Activated CD4-positive, alpha-beta T cell treated with anti-CD3 and anti-CD28 coated beads, Interleukin-2, amount 50 U/mL, for 4 hours (primary cell): ENCODE measurements at places on chromosomes 6 and 20.

DNA sequence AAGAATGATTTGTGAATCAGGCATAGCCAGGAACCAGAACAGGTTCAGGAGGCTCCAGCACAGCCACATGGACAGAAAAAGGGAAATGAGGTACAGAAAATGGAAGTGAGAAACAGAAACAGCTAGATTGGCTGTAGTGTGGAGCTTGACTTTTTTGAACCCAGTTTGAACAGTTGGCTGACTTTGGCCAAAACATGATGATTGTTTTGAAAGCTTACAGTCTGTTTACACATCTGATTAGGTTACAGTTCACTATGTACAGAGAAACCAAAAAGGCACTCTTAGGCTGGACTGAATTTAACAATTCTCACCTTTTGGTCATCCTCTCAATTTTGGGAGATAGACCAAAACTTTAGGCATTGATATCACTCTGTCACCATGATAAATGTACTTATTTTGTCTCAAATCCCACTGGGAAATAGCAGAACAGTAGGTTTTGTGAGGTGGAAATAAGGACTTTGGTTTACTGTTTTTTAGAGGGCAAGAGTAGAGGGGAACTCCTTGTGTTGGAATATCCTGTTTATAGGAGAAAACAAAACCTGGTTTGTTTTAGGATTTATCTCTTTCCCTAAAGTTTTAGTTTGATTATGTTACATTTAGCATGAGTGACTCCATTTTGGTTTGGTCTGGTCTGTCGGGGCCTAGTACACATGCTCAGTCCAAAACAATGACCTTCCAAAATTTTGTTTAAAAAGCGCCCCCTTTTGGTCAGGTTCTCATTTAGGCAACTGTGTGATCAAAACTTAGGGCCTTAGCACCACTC is 123.1 kb downstream of the OLIG3 start:
- no peak for DNase-seq

DNA sequence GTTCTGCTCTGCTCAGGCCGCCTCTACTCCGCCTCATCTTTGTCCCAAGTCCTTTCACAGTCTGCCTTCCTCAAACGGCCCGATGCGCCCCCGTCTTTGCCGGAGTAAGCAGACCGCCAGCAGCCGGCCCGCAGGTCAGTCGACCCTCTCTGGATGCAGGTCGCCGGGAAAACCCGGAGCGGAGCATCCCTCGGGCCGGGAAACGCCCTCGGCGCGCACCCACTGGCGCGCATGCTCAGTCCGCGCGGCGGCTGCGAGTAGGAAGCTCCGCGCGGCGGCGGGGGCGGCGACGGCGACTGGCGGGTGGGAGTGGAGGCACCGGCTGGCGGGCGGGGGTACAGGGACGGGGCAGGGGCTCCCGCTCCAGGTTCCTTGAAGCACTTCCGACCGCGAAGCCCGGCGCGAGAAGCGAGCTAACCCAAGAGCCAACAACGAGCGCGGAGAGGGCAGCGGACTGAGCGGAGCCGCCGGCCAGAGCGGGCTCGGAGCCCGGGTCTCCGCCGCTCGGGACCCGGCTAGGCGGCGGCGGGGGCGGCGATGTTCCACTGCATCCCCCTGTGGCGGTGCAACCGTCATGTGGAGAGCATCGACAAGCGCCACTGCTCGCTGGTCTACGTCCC is at the start of gene LRRC1:
Gene LRRC1 (plus strand): TSS at position 286 of the 620 bp plus-strand sequence. CDS start 252 bp downstream, at position 538.
- DNase-seq: peak; percentile 77

GRCh38 chr6:156102129-156102528 is 646.5 kb upstream of the NOX3 start:
- no peak for DNase-seq

- no peak for DNase-seq
These were observed 278.8 kb upstream of the JARID2 start for GRCh38 chr6:14966906-14967711.

- DNase-seq: no peak
These were observed 31.6 kb upstream of the MANEA start for GRCh38 chr6:95545686-95546085.

DNA sequence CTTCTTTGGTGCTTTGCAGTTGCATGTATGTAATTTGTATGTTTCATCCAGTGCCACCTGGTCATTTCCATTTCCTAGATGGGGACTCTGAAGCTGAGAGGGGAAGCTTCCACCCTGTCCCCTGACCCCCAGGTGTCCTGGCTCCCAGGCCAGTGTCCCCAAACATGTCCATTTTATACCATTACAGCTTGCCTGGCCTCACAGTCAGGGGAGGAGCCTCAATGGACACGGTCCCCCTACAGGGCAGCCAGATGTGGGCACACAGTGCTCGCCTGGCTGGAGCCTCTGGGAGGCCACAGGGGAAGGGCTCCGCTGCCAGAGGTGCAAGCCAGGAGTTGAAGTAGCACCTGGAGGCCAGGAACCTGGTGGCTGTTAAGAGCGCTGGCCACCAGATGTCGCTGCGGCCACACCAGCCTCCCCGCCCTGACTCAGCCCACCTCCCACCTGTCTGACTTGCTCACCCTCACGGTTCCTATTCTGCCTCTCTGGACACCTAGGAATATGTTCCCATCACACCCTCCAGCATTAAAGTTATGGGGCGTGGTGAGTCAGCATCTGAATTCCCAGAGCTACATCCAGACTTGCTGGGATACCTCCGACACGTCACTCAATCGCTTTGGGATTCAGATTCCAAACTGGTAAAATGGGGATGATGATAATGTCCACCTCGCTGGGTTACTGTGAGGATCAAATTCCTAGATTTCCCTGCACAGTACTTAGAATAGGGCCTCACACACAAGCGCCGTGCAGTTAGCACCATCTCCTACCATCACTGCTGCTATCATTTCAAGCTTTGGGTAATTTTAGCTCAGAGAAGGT is 107.4 kb downstream of the SULF2 start:
- DNase-seq: peak; percentile 44

DNA sequence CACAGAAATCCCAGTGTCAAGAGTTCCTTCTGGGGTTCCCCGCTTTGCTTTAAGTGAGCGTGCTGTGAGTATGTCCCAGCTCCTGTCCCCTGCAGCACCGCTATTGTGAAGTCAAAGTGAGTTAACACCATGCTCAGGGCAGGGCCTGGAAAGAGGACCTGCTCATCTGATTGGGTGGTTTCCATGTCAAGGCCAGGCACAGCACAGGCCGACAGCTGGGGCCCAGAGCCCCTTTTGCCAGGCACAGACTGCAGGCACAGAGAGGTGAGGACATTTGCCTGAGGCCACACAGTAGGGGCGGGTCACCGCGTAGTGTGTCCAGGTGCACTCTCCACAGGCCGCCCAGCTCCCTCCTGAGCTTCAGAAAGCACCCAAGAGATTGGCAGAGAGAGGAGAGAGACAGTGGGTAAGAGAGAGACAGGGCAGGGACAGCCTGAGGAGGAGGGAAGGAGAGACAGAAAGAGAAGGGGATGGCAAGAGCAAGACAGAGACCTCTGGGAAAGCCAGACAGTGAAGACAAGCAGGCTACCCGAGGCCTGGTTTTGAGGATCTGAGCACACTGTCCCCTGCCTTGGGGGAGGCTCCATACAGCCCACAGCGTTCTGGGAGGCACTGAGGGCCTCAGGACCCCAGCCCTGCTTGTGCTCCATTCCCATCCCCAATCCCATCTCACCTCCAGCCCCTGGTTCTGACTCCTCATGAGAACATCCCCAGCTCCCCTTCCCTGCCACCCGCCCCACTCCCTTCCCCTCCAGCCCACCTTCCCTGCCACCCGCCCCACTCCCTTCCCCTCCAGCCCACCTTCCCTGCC is 6.5 kb upstream of the BPIFB1 start:
- DNase-seq: no peak

DNA sequence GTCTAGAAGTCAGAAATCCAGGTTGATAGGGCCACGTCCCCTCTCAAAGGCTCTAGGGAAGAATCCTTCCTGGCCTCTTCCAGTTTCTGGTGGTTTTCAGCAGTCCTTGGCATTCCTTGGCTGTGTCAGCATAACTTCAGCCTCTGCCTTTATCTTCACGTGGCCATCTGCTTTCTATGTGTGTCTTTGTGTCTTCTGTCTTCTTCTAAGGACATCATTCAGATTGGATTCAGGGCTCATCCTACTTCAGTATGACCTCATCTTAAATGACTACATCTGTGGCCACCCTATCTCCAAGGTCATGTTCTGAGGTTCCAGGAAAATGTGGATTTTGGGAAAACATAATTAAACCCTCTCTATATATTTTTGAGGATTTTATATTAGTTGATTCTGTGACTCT is 23.0 kb downstream of the C6orf89 start:
- DNase-seq: no peak

DNA sequence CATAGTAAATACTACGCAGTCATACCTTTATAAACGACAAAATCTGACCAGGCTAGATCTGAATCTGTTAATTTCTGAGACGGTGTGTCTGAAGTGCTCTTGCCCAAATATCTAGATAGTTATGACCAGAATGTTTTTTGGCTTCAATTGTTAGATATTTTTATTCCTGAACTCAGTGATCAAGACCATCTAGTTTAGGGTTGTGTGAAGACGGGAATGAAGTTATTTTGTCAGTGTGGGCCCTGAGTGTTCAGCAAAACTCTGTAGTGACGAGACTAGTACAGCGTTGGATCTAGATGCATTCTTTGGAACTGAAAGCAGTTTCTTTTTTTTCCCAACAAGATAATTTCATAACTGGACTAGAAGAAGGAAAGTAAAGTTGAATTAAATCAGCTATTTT is 3.1 kb downstream of the STXBP5 start:
- no peak for DNase-seq

GRCh38 chr6:112298816-112299281 is 44.5 kb upstream of the LAMA4 start:
- no peak for DNase-seq

- no peak for DNase-seq
These were observed 28.3 kb upstream of the CARMIL1 start for GRCh38 chr6:25250878-25251277.

- DNase-seq: no peak
These were observed 381.5 kb downstream of the TFAP2A start for GRCh38 chr6:10033223-10033829.

DNA sequence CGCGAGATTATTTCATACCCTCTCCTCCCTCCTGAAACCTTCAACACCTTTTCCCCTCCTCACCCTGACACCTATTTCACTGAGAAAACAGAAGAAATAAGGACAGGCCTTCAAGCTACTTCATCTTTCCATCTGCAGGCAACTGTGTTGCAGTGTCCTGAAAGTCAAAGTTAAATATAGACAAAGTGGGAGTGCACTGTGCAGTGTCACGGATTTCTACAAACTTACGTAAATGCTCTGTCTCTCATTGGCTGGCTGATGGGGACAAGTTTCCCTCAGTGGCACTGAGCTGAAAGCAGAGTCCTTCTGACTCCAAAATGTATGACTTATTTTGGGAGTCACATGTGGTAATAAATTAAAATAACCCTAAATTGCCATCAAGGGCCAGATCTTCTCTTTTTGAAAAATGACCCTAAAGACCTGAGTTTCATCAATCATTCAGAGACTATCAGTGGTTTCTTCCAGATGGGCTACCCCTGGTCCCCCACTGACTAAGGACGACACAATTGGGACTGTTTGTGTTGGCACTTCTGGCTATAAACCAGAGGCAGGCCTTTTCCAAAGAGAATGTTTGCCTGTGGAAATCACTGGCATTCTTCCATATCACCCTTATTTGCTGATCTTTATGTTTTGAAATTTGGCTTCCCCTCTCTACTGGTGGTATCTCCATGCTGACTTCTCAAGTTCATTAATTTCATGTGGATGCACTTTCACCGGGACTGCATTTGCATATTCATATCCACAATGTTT is 21.6 kb downstream of the ALDH8A1 start:
- DNase-seq: no peak

DNA sequence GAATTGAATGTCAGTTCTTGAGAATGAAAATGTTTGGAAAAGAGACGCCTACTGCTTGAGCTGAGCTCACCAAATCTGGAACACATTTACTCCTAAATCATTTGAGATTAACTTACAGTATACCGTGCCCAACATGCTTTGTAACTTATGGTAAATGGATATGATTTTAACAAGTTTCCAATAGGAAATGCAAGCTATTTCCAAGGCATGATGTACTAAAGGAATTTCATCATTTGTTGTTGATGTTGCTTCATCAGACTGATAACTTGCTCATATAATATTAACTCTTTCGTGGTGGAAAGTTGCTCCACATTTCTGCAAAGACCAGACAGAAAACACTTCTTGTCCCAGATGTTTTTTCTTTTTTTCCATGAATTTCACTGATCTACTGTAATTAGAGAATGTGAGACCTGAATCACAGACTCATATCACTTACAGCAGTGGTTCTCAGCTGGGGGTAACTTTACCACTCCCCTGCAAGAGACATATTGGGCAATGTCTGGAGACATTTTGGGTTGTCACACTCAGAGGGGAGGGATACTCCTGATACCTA is 116.6 kb upstream of the TRAF3IP2 start:
- no peak for DNase-seq

DNA sequence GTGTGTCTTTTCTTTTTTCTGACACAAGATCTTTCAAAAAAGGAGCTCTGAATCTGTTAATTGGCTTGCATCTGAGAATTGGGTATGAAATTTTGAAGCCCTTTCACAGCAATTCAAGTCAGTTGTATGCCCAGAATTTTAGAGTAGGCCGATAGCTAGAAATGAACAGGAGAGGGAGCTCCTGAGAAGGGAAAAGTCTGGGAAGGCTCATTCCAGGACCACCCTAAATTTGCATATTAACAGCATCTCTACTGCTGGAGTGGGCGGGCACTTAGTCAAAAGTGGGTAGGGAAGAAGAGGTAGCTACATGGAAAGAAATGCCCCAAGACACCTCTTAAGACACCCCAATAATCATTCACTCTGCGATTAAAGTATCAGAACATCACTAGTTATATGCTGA is 928.3 kb downstream of the TBC1D32 start:
- no peak for DNase-seq

DNA sequence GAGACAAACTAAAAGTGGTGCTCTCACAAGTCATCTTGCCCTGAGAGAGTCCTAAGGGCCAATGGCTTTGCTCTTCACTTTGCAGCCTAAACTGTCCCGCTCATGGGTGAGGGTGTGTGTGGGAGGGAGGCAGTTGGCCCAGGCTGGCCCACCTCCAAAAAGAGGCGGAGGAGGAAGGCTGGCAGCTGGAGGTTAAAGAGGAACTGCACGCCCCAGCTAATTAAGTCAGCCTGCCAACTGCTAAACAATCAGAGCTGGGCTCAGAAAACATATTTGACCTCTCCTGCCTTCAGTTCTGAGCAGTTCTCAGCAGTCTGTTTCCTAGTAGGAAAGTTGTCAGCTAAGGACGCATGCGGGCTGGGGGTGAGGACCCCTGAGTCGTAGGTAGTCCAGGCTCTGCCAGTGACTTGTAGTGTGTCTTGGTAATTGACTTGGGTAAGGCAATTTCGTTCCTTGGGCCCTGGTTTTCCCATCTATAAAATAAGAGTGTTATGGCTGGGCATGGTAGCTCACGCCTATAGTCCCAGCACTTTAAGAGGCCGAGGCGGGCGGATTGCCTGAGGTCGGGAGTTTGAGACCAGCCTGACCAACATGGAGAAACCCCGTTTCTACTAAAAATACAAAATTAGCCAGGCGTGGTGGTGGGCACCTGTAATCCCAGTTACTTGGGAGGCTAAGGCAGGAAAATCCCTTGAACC is 17.0 kb downstream of the GSS start:
- DNase-seq: no peak

- DNase-seq: no peak
These were observed 19.2 kb downstream of the TREML4 start for GRCh38 chr6:41247288-41247865.
